ENCODE measurements at places on chromosomes 7 and 10. TPM values are rescaled to one million over a fixed set of nuclear protein-coding genes. Genes with fewer than 3 reads are reported as not detected.

DNA sequence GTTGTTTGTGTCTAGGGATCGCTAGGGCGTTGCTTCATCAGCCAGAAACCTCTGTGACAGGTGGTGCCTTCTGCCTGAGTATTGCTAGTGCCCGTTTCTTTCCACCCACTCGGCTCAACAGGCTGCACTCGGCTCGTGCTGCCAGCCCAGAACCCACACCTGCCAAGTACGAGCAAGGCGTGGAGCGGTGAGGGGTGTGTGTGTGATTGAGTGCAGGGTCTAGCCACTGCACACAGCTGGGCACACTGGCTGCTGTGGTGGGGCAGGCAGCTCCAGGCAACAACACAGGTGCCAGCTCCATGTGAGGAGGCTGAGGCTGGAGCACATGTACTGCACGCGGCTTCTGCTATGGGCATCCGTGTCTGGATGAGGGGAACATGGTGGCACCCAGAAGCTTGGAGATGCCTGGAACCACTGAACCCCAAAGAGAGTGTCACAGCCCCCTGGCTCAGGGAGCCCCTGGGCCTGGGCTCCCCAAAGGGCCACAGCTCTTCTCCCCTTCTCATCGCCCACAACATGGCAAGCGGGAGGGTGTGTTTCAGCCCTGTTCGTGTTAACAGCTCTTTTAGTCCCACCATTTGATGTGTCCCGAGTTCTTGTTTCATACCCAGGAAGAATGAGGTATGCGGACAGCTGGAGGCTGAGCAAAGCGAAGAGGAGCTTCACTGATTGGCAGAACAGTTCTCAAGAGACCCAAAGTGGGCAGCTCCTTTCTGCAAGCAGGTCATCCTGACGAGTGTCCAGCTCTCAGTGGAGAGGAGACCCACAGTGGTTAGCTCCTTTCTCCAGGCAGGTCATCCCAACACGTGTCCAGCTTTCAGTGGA, 78.1 kb downstream of the HDAC9 start:
- H3K4me3 ChIP-seq, result no peak overlapping the region
- H3K27ac ChIP-seq, result no peak overlapping the region
- no peaks in the 10 kb centered on the region for H3K4me1 ChIP-seq
- DNase-seq, result no peak
- no peaks in the 10 kb centered on the region for H3K27me3 ChIP-seq

DNA sequence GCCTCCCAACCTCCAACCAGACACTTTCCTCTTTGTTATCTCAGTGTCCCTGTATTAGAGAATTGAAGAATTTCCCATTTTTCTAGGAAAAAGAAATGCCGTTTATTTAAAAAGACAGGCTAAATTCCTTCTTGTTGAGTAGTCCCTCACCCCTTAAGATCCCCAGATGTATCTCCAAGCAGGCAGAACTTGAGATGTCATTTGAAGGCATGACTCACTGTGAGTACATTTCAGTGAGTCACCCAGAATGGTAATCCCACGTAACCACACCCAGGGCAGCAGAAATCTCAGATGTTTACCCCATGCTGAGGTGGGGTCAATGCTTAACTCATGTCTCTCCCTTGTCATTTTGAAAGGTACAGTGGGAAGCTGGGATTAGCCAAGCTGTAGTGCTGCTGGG, 4.4 kb downstream of the ZNF655 start:
- H3K4me3 ChIP-seq, result peak overlapping the region; percentile 47
- H3K4me1 ChIP-seq, result peaks cover 49% of the 10 kb centered on the region

- H3K27ac ChIP-seq, result peak overlapping the region; percentile 78
- peaks cover 59% of the 10 kb centered on the region for H3K4me1 ChIP-seq
- no peak for DNase-seq
- H3K27me3 ChIP-seq, result no peaks in the 10 kb centered on the region
- H3K4me3 ChIP-seq, result peak overlapping the region; percentile 21
Observed at GRCh38 chr10:75033399-75034130, 77.9 kb upstream of the SAMD8 start.

- H3K27me3 ChIP-seq, result no peaks in the 10 kb centered on the region
- peaks cover 11% of the 10 kb centered on the region for H3K36me3 ChIP-seq
- DNase-seq, result no peak
- H3K4me1 ChIP-seq, result peaks cover 5% of the 10 kb centered on the region
- no peak overlapping the region for H3K27ac ChIP-seq
Observed at GRCh38 chr7:158728911-158729645, 24.5 kb upstream of the NCAPG2 start.

DNA sequence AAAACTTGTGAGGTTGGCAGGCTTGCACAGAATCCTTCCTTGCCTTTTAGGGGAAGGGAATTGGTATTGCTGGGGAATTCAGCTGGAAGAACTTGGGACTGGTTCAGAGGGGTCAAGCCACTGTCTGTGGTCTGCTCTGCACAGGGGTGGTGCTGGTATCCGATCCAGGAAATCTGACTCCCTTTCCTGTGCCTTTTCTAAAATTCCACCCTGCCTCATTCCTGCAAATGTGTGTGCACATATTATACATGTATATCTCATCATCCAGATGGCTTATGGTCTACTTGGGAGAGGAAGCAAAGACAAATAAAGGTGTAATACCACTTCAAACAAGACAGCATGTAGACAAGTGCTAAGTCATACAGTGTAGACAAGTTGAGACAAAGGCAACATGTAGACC, 14.3 kb downstream of the UBTD1 start:
- no peak overlapping the region for H3K4me3 ChIP-seq
- no peaks in the 10 kb centered on the region for H3K27me3 ChIP-seq

DNA sequence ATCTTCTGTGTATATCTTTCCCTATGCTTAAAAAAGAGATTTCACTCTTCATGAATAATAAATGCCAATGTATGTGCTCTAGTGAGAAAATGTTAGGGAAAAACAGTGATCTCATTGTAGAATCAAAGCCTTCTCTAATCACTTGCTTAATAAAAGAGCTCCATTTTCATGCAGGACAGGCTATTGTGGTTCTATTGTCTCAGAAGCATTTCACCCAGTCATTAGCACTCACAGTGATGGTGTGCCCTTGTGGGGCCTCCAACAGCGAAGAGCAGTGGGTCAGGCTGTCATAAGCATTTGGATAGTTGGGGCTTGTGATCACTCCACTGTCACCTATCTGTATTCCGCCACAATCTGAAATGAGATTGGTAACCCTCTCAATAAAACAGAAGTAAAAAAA, 83.9 kb upstream of the RSU1 start:
- H3K4me1 ChIP-seq, result peaks cover 9% of the 10 kb centered on the region
- no peak overlapping the region for H3K4me3 ChIP-seq
- no peaks in the 10 kb centered on the region for H3K27me3 ChIP-seq

GRCh38 chr7:110719741-110720140, 371.2 kb upstream of the LRRN3 start:
- no peak overlapping the region for H3K27ac ChIP-seq
- no peaks in the 10 kb centered on the region for H3K4me1 ChIP-seq
- no peak for DNase-seq
- H3K27me3 ChIP-seq, result no peaks in the 10 kb centered on the region

GRCh38 chr10:128660726-128661125, 534.5 kb upstream of the MKI67 start:
- no peak for DNase-seq
- no peak overlapping the region for H3K27ac ChIP-seq
- H3K36me3 ChIP-seq, result no peaks in the 10 kb centered on the region
- H3K4me1 ChIP-seq, result no peaks in the 10 kb centered on the region

DNA sequence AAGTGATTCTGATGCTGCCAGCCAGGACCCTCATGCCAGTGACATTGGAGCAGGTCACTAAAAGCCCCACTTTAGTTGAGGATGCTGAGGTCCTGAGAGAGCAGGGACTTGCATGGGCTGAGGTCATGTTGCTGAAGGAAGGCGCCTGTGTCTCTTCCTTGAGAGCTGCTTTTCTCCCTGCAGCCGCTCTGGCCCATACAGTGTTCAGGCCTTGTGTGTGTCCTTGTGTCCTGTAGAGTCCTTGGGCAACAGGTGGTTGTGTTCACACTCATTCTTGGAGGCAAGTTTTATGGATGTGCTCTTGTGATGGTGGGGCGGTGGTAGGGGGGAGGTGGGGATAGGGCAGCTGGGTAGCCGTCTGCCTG, 33.3 kb downstream of the TSPAN14 start:
- peaks cover 96% of the 10 kb centered on the region for H3K4me1 ChIP-seq
- peak overlapping the region; percentile 92 for H3K27ac ChIP-seq
- H3K27me3 ChIP-seq, result no peaks in the 10 kb centered on the region
- H3K4me3 ChIP-seq, result peak overlapping the region; percentile 76
- peaks cover 24% of the 10 kb centered on the region for H3K36me3 ChIP-seq

The FKBP6 gene
- not detected for total RNA-seq

The CCNJ gene
- total RNA-seq, result 6.4 TPM

The NXPH1 gene
- total RNA-seq, result not detected

The NKX1-2 gene
- not detected for total RNA-seq

The IFIT1B gene
- total RNA-seq, result not detected
